ENCODE measurements at places on chromosomes 2 and 18.

GRCh38 chr2:1632510-1632909 lies 111.8 kb downstream of the PXDN start:
- DNase-seq = no peak

GRCh38 chr18:12003894-12004293 lies 22.6 kb downstream of the IMPA2 start:
- DNase-seq = no peak

- DNase-seq = no peak
These were observed 21.5 kb downstream of the MEIS1 start for GRCh38 chr2:66456183-66457041.

GRCh38 chr2:120700659-120701058 lies 35.0 kb upstream of the GLI2 start:
- no peak for DNase-seq

- DNase-seq = no peak
These were observed 381.8 kb downstream of the CPS1 start for GRCh38 chr2:210938228-210938627.

GRCh38 chr2:20635675-20636584 lies 15.0 kb downstream of the HS1BP3 start:
- DNase-seq = no peak

DNA sequence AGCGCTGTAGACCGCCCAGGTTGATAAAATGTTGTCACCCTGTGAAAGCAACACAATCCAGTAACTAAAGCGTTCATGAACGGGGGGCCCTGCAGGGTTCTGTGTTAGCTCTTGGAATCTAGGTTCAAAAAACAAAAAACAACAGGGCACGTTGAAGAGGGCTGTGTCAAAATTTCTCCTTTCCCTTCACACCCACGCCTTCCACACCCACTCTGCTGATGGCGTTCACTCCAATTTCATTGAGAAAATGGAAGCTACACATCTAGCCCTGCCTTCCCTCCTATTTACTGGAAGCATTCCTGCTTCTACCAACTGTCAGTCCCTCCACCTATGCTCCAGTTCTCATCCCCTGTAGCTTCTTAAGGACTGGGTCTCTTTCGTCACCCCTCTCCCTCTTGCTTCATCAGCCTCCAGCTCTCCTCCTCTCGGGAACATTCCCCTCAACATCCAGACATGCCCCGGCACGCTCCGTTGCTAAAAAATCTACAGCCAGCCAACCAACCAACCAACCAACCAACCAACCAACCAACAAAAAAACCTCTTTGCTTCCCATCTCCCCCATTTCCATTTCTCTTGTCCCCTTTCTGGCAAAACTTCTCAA lies 98.4 kb upstream of the SP3 start:
- DNase-seq = no peak

- no peak for DNase-seq
These were observed 54.5 kb downstream of the PARD6G start for GRCh38 chr18:80192653-80193385.

Data from brain pericyte (primary cell).